ENCODE measurements at places on chromosomes 4 and X. TPM values are rescaled to one million over a fixed set of nuclear protein-coding genes. Genes with fewer than 3 reads are reported as not detected.

Gene CABS1
- not detected for total RNA-seq

Gene APLN
- total RNA-seq: 0.22 TPM

Gene NR3C2
- total RNA-seq: 2.7 TPM

DNA sequence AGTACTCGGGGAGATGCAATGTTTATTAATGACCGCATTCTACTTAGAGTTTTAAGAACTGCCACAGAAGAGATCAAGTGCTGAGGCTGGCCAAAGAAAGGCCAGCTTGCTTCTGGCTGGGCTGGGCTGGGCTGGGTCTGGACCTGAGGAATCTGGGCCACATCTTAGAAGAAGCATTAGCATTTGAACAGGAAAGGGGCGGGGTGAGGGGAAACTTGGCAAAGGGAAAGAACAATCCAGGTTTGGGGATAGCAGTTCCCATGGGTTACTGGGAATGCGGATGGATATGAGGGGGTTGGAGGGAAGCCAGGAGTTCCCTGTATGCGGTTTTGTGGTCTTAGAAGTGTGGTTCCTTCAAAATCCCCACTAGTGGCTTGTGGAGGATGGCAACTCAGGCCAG, 83.3 kb downstream of the CLDN34 start:
- DNase-seq: no peak

GRCh38 chr4:40454816-40455215, 119.7 kb downstream of the CHRNA9 start:
- DNase-seq: no peak

DNA sequence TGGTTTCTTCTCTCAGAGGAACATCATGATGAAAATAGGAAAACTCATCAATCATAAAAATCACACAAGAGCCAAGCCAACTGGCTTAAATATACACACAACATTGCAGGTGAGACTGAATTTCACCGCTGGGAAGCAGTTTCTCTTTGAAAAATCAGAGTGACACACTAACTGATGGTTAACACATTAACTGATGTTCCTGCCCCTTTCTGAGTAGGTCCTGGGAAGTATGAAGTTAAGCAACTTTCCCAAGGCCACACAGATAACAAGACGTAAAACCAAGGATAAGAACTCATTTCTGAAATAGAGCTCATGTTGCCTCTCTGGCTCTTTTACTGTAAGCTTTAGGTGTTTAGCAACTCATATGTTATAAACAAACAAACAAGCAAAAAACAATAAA, 813.7 kb upstream of the HS3ST1 start:
- DNase-seq: no peak

Gene FRMPD4
- not detected for total RNA-seq

DNA sequence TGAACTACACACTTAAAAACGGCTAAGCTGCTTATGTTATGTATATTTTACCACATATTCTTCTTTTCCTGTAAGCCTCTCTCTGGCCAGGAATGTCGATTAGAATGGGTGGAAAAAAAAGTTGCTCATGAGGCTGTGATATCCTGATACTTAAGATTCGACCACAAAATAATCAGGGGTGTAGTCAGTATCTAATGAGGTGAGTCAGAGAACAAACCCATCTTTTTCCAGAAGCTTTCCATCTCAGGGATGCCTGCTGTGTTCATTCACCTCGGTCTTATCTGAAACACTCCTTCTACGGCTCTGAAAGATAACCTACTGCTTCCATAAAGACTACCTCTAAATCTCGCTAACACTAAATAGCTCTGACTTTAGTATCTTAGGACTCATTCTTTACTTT, 142.7 kb upstream of the MAP3K15 start:
- DNase-seq: no peak

Gene TEX11
- 0.10 TPM for total RNA-seq

DNA sequence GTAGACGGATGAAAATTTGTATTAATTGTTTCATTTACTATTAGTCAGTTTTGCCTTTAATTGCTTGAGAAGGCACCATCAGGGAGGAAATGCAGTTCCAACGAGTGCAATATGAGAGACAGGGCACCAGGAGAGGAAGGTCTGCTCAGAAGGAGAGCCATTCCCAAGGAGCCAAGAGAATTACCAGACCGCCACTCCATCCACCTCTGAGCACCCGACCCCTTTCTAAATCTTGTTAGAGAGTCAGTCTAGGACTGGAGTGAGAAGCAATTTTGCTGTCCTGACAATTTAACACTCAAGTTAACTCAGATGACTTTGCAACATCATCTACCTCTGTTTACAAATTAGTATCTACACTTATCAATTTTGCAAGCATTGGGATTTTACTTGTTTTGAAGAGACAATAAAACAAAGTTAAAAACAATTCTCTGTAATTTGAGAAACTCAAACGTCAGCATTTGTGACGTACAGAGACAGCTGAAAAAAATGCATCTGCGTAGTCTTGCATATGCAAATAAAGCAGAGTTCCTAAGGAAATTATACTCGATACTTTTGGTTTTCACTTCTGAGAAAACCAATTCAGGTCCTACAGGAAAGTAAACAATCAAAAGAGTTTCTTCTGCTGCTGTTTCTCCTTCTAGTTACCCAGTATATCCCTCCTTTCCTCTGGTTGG, 1704.7 kb upstream of the TENM3 start:
- no peak for DNase-seq

DNA sequence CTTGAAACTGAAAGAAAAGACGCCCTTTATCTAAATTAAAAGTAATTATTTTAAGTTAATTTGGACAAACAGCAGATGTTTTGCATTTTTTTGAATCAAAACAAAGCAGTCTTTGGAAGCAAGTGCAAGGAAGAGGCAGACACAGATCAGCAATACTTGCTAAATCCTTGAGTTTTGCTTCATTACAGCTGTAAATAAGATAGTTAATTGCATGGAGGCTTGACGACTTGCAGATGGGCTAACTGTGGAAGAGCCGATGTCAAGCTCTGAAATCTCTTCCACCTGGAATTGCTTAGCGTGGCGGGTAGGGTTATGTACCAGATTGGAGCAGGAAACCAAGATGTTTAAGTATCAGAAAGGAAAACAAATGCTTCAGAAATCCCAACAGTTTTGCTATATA, 148.8 kb downstream of the POLA1 start:
- no peak for DNase-seq

Gene TCP11X2
- not detected for total RNA-seq

Gene ADH1A
- not detected for total RNA-seq

- DNase-seq: no peak
Measured at GRCh38 chr4:105998171-105999063, 103.1 kb downstream of the NPNT start.

- no peak for DNase-seq
Measured at GRCh38 chr4:152590179-152591031, 54.5 kb upstream of the FBXW7 start.

Gene ARHGAP6
- 0.10 TPM for total RNA-seq

- DNase-seq: no peak
Measured at GRCh38 chr4:5742388-5742787, 31.4 kb downstream of the EVC start.

DNA sequence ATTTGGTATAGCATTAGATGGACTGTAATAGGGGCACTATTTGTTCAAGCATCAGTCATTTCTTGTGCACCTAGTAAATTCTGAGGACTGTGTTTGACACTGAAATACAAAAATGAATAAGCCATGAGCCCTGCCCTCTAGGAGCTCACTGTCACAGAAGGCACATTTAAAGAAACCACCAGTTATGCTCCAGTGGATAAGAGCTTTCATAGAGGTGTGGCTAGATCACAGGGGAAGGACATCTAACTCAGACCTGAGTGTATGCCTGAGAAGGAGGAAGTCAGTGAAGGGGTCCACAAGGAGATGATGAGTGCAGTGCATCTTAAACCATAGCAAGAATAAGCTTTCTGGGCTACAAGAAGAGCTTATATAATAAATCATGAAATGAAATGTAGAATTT, 40.1 kb downstream of the BTC start:
- no peak for DNase-seq

DNA sequence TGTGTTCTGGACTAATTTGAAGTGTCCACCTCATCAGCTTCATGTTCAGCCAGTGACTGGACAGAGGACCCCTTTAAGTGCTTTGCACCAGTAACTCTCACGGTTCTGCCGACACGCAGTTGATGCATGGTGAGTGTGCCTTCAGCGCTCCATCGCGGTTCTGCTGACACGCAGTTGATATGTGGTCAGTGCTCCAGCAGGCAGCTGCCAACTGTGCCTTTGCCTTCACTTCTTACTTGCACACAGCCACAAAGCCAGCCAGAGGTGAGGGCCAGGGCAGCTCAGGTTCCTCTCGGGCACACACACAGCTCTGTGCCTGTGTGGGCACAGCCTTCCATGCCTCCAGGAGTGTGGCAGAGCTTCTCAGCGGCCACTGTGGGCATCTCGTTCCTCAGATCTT, 12.4 kb downstream of the NKX1-1 start:
- DNase-seq: no peak

Gene ZNF518B
- 38.7 TPM for total RNA-seq

GRCh38 chr4:26065833-26066232, 151.8 kb downstream of the SMIM20 start:
- DNase-seq: no peak

DNA sequence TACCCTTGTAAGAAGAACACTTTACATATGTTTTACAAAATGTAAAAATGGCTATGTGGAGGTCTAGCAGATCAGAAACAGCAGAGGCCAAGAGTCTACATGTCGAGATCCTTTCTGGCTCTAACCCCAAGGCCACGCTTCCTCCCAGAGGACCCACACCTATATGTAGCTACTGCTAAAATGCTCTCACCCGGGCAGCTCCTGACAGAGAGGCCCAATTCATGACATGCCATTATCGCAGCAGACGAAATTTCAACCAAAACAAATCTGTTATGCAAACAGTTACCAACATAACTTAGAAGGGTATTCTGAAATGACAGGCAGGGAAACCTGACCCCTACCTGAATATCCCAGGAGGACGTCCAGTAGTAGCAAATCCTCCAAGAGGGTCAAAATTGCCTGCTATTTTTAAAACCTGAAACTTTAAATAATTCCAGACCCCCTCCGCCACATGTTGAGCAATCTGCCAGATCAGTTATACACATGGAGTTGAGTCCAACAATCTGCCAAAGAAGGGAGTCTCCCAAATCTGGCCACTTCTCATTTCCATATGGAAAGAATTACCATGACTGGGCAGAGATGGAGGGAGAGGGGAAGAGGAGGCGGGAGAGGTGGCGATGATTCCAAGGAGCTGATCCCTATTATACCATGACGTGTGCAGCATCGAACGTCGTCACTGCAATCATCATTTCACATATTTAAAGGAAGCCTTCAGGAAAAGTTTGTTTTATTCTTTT, 192.9 kb upstream of the TBL1X start:
- no peak for DNase-seq

Gene HSFX4
- total RNA-seq: not detected

Gene MAOB
- 28.2 TPM for total RNA-seq

Gene IQCM
- 0.20 TPM for total RNA-seq

DNA sequence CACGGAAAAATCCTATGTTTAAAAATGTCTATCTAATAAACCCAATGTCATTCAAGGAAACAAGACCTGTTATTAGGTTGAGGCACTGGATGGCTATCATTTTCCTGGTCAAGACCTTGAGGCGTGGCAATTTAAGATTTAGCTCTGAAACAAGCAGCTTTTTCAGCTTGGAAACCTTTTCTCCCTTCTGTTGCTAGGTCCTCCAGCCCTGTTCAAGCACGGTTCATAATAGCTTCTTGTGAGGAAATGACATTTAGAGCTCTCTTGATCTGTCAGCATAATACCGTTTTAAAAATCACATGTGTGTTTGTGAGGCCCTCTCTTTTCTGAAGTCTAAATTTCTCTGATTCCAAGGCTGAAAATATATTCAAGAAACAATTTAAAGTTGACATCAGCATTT, 133.6 kb upstream of the GRPR start:
- no peak for DNase-seq

GRCh38 chr4:158873795-158874401, 105.1 kb downstream of the FNIP2 start:
- peak; percentile 15 for DNase-seq

Gene OTUD6A
- not detected for total RNA-seq

DNA sequence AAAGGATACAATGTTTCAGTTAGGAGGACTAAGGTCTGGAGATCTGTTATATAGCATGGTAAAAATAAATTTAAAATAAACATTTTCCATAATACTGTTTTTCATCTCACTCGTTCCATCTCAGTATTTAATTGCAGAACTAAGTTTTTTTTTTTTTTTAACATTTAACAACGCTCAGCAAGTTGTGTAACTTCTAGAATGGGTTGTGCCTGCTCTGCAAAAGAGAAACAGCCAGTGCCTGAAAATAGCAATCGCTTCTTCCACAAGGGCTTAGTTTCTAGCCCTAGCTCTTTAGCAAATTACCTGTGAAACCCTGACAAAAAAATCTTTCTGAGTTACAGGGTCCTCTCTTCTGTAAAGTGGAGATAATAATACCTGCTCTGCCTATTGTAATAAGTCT, 41.9 kb downstream of the CNGA1 start:
- DNase-seq: no peak

- no peak for DNase-seq
Measured at GRCh38 chr4:141020801-141021261, 112.4 kb downstream of the RNF150 start.

All from HCT116 (cell line).